ENCODE measurements at places on chromosomes 6 and 20.
A peak's percentile ranks its signal among the peaks of the same experiment; 100 is the strongest.

DNA sequence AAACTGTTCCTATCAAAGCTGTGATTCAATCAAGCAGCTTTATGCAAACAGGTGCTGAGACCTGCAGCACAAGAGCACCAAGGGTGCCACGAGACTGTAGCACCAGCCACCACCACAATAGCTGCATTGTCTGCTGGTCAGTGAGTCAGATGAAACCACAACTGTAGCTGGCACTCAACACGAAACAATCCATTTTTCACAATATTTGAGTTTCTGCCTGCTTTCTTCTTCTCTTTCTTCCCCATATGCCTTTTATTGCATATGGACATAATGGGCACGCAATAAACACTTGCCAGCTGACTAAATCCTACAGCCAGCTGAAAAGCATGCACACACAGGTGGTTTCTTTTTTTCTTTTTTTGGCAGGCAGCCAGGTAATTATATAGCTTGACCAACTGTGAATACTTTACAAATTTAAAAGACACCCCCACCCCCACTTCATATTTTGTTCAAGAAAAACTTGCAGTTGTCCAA, 16.6 kb downstream of the SLC2A12 start:
- peak; percentile 48 for DNase-seq

GRCh38 chr6:108116546-108117426, 42.2 kb upstream of the OSTM1 start:
- DNase-seq, result no peak

- no peak for DNase-seq
Observed at GRCh38 chr20:35297155-35297554, 4.9 kb upstream of the FAM83C start.

- peak; percentile 60 for DNase-seq
Observed at GRCh38 chr20:38412877-38413577, 22.1 kb downstream of the SNHG17 start.

GRCh38 chr6:44291841-44292240, 21.3 kb downstream of the AARS2 start:
- DNase-seq, result no peak

- peak; percentile 15 for DNase-seq
Observed at GRCh38 chr20:5297280-5298004, 19.3 kb downstream of the PROKR2 start.

DNA sequence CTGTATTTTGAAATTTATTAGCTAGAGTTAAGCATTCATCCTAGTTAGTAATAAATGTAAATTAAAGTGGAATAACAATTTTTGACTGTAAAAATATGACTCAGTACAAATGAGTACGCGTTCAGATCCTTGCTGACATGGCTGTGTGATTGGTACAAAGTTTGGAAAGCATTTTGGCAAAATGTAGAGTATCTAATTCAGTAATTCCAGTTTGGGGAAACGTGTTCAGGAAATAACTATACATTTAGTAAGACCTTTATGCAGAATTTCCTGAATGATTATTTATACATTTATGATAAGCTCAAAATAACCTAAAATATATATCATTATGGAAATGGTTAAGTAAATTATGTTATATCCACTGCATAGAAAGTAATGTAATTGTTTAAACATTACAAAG, 8.0 kb downstream of the VTA1 start:
- DNase-seq, result no peak

DNA sequence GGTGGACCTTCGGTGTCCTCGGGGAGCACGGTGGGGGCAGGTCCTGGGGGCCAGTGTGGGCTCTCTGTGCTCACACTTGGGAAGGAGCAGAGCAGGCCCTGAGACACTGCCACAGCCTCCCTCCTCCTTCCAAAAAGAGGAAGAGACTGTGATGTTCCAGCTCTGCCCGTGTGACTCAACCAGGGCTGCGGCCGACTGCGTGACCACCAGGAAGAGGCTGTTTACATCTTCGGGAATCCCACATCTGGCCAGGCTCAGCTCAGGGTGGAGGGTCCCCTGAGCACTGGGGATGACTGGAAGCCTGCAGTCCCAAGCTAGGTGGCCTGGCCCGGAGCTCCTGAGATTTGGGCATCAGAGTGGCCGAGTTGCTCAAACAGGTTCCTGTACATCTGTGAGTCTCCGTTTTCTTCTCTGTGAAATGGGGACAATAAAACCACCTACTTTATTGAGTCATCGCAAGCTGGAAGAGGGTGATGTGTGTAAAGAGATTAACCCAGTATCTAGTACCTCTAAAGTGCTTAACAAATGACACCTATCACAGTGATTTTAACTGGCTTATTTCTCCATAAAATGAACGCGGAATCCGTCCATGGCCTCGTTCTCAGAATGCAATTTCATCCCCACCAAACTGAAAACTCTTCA, 242.1 kb downstream of the DLL1 start:
- peak; percentile 60 for DNase-seq

DNA sequence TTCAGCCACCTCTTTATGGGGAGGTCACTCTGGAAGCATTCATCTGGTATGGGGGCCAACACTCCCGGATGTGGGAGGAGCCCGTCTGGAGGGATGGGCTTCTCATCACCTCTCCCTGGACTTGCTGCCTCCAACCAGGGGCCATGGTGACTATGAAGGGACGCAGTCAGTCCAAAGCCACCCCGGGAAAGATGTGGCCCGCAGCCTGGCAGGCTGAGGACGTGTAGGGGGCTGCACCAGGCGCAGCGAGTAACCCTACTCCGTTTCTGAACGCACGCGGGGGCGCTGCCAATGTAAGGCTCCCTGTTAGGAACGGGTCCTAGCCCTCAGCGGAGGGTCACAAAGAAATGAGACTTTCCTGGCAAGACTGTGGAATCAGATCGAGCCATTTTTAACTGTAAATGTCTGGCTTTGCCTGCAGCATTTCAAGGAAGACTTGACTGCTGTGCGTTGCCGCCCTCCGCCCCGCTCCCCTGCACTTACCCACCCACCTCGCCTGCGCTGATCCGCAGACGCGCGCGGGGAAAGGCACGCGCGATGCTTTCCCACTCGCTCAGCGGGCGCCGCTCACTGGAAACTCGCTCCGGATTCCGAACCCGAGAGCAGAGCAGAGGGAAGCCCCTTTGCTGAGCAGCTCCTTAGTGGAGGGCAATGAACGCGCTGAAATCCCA, 55.1 kb downstream of the IL20RA start:
- no peak for DNase-seq

DNA sequence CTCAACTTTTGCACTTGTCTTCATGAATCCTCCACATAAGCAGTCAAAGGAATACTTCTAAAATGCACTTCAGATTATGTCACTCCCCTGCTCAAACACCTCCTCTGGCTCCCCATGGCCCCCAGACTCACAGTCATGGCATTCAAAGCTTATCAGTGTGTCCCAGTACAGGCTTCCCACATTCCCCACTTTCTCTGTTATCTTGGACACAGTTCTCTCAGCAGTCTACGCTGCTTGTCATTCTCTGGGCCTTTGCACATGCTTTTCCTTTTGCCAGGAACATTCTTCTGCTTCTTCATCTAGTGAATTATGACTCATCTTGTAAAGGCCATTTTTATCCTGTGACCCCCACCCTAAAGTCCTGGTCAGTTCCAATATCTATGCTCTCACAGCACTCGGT, 31.8 kb downstream of the SLC13A3 start:
- no peak for DNase-seq

- no peak for DNase-seq
Observed at GRCh38 chr20:58614984-58615760, 35.9 kb upstream of the STX16 start.

DNA sequence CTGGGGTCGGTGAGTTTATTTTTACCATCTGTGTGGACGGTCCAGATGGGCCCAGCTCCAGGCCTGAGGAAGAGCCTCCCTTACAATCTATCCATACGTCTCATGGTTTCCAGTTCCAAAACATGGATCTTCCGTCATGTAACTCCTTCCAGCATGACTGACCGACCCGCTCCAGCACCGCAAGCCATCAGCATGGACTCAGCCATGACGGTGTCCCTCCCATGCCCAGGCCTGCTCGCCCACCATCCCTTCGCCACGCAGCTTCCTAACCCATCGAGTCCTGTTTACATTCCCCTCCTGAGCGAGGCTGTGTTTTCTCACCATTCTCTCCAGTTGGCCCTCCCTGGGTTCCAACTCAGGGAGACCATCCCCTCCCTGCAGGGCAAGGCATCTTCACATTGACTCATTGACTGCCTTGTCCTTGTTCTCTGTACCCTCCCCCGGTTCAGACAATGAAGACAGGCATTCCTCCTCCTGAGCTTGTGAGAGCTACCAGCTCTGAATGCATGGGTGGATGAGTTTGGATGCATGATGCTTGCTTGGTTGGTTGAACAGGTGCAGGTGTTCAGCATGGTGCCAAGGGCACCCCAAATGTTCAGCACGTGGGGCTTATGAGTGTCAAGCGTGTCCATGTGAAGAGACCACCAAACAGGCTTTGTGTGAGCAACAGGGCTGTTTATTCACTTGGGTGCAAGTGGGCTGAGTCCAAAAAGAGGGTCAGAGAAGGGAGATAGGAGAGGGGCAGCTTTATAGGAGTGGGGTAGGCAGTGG, 235.8 kb downstream of the SMOC2 start:
- no peak for DNase-seq

GRCh38 chr6:148263010-148263409, 79.6 kb upstream of the SASH1 start:
- DNase-seq, result no peak

GRCh38 chr6:117425431-117426153, at the start of gene ROS1:
ROS1 (minus strand) TSS chr6:117425942; CDS start chr6:117425656, 286 bp downstream.
- DNase-seq, result no peak

DNA sequence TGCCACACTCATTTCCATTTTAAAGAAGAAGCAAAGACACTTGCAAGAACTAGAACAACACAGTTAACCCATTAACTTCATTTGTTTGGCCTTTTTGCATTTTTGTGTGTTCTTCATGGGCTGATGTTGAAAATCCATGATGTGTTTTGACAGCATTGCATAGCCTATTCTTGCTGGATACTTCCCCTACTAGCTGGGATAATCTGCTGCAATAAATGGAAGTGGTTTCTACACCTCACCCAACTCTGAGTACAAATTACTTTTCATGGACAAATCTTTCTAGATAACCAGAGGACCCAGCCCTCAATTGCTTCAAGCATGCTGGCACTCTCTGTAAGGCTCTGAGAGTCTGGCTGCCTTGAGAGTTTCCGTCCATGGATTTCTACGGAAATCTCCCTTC, 26.5 kb downstream of the CST9L start:
- DNase-seq, result no peak

DNA sequence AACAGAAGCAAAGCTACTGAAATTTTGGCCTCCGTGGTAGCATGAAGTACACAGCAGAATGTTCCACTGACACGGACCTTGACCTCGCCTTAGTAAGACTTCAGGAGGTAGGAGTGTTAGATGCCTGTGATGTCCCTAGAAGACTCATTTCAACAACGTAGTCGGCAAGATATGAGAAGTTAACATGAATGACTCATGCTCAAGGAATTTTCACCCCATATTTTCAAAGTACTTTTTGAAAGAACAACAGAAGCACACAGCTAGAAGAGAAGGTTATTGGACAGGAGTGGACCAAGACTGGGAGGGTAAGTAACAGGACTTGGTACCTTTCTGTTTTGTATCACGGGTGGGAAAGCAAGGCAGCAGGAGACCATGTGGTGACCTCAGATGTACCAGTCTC, 78.0 kb downstream of the DZANK1 start:
- DNase-seq, result peak; percentile 29

- no peak for DNase-seq
Observed at GRCh38 chr6:30547454-30547853, 8.8 kb downstream of the GNL1 start.

GRCh38 chr6:109610590-109610989, 80.4 kb downstream of the AK9 start:
- DNase-seq, result peak; percentile 0

Measured in AG10803 (cell line).